ENCODE measurements at places on chromosomes 16 and 17. TPM values are rescaled to one million over a fixed set of nuclear protein-coding genes. Genes with fewer than 3 reads are reported as not detected.

Gene WNK4
- not detected for total RNA-seq

Gene CNTD1
- not detected for total RNA-seq

Gene IL21R
- total RNA-seq = 0.24 TPM

Gene ANKFN1
- total RNA-seq = 1.7 TPM

Gene KRT12
- not detected for total RNA-seq

Gene FOXO3B
- total RNA-seq = 2.3 TPM

Gene ABCC11
- not detected for total RNA-seq

Gene FLYWCH1
- total RNA-seq = 37.7 TPM

Gene ZKSCAN2
- 4.3 TPM for total RNA-seq

Gene MMP2
- 539 TPM for total RNA-seq

Gene GPR142
- 0.14 TPM for total RNA-seq

Gene CSF3
- 15.3 TPM for total RNA-seq

- peak; percentile 86 for DNase-seq
Measured at GRCh38 chr16:30958175-30959079, 873 bp downstream of the SETD1A start.

DNA sequence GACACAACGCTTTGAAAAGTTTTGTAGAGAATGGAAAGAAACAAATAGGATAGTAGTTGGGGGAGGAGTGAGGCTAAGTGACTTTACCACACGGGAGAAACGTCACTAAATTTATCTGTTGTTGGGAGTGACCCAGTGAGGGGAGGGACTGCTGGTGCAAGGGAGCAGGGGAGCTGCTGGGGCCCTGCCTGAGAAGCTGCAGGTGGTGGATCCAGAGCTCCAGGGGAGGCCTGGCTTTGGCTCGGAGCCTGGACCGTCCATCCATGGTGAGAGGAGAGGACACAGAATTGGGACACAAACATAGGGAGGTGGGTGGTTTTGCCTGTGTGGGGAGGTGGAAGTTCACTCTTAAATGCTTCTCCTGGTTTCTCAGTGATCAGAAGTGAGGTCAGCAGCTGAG is 107.6 kb downstream of the GOSR1 start:
- DNase-seq = no peak

DNA sequence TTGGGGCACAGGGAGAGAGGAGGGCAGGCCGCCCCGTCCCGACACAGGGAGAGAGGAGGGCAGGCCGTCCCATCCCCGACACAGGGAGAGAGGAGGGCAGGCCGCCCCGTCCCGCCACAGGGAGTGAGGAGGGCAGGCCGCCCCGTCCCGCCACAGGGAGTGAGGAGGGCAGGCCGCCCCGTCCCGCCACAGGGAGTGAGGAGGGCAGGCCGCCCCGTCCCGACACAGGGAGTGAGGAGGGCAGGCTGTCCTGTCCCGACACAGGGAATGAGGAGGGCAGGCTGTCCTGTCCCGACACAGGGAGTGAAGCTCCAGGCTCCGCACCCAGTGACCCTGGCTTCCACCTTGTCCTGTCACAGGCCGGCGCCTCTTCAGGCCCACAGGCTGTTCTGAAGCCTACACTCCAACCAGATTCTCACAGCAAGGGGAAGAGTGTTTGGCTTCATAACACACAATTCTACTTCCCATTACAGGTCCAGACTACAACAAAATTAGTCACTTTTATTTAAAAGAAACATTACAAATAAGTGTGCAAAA is 34.1 kb downstream of the WDR45B start:
- peak; percentile 42 for DNase-seq

DNA sequence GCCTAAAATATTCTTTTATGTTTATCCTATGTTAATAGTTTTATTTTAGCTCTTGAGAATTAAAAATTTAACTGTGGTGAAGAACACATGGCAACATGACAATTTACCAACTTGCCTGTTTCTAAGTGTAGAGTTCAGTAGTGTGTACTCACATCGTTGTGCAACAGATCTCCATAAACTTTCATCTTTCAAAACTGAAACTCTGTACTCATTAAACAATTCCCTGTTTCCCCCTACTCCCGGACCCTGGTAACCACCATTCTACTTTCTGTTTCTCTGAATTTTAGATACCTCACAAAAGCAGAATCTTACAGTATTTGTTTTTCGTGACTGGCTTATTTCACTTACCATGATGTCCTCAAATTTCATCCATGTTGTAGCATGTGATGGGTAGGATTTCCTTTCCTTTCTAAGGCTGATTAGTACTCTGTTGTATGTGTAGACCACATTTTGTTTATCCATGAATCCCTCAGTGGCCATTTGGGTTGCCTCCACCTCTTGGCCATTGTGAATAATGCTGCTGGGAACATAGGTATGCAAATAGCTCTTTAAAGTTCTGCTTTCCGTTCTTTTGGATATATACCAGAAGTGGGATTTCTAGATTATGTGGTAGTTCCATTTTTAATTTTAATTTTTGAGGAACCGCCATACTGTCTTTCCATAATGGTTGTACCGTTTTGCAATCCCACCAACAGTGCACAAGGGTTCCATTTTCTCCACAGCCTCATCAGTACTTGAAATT is 17.4 kb downstream of the IST1 start:
- DNase-seq = no peak

- no peak for DNase-seq
Measured at GRCh38 chr17:32596628-32597027, 109.8 kb downstream of the CDK5R1 start.

DNA sequence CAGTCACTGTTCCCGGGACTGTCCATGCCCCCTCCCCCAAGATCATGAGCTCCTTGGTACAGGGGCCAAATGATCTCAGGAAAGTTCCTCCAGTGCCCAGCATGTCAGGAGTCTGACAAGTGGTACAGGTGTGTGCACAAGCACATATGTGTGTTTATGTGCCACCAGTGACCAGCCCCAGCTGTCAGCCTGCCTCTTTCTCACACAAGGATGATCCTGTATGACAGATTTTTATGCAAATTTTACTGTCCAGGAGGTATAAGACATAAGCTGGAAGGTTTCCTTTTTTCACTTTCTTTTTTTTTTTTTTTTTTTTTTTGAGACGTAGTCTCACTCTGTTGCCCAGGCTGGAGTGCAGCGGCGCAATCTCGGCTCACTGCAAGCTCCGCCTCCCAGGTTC is 31.4 kb upstream of the GFOD2 start:
- no peak for DNase-seq

DNA sequence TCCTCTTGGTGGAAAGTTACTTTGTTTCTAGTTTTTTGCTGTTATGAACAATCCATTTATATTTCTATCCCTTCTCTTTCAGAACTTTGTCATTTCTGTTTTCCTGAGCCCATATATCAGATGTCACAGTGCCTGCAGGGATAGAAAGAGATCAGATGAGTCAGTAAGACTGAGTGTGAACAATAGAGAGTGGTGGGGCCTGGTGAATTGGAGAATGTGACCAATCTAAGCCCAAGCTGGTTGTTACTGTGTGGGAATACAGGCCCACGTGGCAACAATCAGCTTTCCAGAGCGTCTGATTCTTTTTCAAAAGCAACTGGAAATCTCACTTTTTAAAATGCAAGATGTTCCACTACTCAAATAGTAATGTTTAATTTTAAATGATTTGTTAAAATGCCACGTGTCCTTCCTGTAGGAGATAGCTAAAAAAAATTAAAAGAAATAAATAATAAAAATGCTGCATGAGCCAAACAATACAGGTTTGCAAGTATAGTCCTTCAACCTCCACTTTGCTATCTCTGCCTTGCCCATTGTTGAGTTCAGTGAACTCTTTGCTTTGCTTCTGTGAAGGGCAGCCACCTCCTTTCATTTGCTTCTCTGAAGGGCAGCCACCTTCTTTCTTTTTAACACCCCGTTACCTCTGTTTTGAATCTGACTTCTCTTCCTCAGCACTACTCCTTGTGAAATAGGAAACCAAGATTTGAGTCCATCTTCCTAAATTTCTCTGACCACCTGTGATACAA is 9.6 kb downstream of the DCTN5 start:
- DNase-seq = no peak

DNA sequence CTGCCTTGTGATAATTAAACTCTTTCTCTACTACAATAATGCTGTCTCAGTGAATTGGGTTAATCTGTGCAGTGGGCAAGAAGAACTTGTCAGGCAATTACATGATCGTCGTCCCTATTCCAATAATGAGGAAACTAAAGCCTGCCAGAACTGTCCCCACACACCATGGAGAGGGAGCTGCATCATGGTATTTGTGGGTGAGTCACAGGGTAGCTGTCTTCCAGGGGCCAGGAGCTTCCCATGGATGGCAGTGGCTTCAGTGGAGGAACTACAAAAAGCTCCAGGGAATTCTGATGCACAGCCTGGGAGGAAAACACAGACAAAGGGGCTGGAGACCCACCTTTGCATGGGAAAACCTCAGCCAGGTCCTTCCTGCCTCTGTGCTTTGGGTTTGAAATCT is 83.3 kb upstream of the C16orf82 start:
- DNase-seq = no peak

GRCh38 chr17:31807846-31808245 is 51.2 kb downstream of the COPRS start:
- DNase-seq = no peak

DNA sequence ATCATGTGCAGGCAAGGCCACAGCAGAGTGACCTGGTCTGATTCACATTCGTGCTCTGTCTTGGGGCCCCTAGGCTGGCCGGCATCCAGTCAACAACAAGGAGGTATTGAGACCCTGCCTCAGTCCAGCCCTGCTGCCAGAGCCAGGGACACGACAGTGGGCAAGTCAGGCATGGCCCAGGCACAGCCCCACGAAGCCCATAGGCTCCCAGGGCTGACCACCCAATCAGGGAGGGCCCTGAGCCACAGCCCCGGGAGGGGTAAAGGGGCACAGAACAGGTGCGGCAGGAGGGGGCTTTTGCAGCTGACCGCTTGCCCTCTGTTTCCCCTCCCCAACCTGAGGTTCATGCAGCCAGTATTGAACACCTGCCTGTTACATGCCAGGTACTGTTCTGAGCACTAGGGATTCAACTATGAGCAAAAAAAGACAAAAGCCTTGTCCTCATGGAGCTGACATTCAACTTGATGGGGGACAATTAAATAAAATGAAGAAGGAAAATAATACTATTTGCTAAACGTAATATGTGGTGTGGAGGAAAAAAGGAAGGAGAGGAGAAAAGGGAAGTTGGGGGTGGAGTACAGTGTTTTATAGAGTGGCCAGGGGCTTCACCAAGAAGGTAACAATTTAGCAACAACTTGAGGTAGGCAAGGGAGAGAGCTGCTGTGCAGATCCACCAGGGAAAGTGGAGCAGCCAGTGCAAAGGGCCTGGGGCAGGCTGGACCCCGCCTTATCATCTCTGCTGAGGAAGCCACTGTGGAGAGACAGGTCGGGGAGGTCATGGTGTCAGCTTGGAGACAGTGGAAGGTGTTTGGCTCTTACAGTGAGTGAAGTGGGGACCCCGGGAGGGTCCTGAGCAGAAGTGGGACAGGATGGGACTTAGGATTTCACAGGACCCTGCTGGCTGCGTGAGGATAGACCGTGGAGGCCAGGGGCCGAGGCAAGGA is 6.1 kb downstream of the DRC3 start:
- DNase-seq = no peak

GRCh38 chr17:39800540-39800939 is 62.8 kb downstream of the GRB7 start:
- no peak for DNase-seq

- peak; percentile 86 for DNase-seq
Measured at GRCh38 chr16:17369421-17370222, 101.1 kb downstream of the XYLT1 start.

- peak; percentile 69 for DNase-seq
Measured at GRCh38 chr17:41974658-41975057, 8.1 kb downstream of the CNP start.

GRCh38 chr17:10019941-10020451 is 114.9 kb upstream of the RCVRN start:
- peak; percentile 78 for DNase-seq

GRCh38 chr17:42279776-42280630 is 3.8 kb upstream of the STAT5B start:
- DNase-seq = peak; percentile 34

- peak; percentile 90 for DNase-seq
Measured at GRCh38 chr16:67842509-67843342, 606 bp downstream of the THAP11 start.

DNA sequence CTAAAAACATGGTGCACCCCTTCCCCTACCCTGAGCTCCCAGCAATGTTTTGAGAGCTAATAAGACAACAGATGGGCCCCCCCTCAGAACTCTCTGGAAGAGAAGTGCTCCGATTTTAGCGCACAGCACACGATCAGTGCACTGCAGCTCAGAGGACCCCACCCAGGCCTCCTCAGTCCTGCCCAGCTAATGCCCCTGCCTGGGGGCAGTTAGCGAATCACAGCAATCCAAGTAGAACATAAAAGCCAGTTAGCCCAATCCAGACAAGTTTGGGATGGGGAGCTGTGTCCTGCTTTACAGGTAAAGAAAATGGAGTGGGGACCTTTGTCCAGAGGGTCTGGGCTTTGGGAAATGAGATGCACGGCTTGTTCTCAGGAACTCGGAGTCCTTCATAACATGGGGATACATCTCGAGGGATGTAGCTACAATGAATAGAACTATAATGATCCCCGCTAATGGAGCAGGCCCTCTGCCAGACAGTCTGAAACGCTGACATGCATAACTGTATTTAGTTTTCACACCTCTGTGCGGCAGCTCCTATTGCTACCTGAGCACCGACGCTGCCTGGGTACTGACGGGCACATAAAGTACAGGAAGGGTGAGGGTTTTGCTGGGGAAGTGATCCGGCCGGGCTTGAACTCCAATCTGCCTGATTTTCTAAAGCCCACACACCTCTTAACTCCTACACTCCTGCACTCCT is 29.7 kb upstream of the CDC42EP4 start:
- DNase-seq = no peak

DNA sequence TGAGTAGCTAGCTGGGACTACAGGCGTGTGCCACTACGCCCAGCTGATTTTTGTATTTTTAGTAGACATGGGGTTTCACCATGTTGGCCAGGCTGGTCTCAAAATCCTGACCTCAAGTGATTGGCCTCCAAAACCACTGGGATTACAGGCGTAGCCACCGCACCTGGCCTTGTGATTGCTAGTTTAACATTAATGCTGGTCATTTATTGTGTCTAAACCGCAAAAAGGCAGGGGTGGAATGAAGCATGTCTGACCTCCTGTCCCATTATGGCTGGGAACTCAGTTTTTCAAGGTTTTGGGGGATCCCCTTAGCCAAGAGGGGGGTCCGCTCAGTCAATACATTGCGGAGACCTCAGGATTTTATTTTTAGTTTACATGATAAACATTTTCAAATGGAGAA is 10.7 kb upstream of the CNGB1 start:
- no peak for DNase-seq

DNA sequence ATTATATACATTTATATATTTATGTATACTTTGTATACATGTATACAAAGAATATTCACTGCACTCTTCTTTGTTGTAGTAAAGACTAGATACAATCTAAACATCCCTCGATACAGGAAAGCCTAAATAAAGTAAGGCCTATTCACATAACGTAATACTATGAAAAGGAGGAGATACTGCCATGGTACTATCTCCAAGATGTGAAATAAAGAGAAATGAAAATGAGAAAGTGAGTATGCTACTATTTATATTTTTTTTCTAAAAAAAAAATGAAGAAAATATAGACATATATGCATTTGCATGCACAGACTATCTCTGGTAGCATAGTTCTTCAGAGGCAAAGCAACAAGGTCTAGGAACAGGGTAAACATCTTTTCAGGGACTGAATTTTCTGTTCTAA is 19.4 kb downstream of the CFDP1 start:
- DNase-seq = no peak

- no peak for DNase-seq
Measured at GRCh38 chr17:45848868-45849535, 4.3 kb downstream of the SPPL2C start.

GRCh38 chr17:50926523-50926922 is 60.4 kb upstream of the TOB1 start:
- DNase-seq = no peak

All from posterior vena cava (tissue), 2 donors.